ENCODE measurements at places on chromosomes 3 and 15.

GRCh38 chr3:44223299-44223698 lies 18.4 kb upstream of the TOPAZ1 start:
- DNase-seq: no peak

DNA sequence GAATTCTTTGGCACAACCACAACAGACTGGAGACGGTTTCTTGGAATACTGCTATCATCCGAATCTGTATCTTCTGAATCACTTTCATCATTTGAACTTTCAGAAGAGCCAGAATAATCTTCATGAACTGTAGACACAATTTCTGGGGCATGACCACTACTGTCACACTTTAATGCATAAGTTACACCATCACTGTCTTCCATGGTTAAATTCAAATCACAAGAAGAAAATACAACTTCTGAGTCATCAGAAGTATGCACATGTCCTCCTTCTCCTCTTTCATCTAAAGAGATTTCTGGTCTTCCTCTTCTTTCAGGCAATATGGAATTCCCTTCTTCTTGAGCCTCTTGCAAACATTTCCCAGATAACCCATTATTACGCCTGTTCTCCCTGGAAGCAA lies 42.5 kb downstream of the SETD2 start:
- no peak for DNase-seq

GRCh38 chr15:63611177-63611576 lies 14.0 kb downstream of the FBXL22 start:
- no peak for DNase-seq

DNA sequence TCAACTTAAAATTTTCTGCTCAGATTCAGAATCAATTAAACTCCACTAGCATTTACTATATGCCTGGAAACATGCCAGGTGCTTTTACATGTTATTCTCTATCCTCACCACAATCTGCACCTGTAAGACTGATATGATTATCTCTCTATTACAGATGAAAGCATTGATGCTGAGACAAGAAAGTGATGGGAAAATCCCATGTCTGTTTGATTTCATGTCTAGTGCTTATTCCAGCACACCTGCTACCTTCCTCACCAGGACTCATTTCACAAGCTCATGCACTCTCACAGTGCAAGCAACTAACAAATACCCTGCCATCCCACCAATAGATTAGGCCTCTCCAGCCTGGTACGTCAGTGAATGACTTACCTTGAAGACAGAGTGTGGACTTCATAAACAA lies 25.0 kb upstream of the BCL6 start:
- no peak for DNase-seq

DNA sequence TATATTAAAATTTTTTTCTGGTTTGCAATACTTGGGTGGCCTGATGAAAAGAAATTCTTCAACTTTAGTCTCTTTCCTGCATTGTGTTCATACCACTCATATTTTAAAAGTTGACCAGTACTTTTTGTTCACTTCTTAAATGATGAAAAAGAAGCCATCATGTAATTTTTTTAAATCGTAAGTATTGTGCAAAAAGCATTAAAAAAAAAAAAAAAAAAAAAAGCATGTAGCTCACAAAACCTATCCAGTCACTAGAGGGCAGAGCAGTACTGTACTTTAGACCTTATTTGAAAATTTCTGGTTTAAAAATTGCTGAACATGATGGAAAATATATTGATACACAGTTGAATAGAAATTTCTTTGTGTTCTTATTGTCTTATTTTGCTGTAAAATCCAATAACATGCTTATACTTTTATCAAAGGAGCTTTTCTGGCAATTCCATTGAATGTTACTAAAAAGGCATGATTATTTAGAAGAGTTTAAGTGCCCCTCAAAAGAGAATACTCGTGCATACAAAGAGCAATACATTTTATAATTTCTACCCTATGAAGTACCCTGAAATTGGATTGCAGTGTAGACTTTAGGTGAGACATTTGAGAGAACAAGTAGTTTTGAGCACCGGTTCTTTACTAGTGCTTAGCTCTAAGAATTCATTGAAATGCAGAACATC lies 137.7 kb downstream of the BBX start:
- no peak for DNase-seq

Measured in head of caudate nucleus (tissue), 42 donors.